Stimulated activated naive CD4-positive, alpha-beta T cell treated with Interleukin-2 at 50 U/mL for 16 hours (primary cell): ENCODE measurements at places on chromosomes 6 and 20.

- no peak for DNase-seq
Measured at GRCh38 chr20:45452238-45452637, 17.3 kb upstream of the WFDC2 start.

GRCh38 chr20:669573-669972, 6.0 kb downstream of the SCRT2 start:
- no peak for DNase-seq

DNA sequence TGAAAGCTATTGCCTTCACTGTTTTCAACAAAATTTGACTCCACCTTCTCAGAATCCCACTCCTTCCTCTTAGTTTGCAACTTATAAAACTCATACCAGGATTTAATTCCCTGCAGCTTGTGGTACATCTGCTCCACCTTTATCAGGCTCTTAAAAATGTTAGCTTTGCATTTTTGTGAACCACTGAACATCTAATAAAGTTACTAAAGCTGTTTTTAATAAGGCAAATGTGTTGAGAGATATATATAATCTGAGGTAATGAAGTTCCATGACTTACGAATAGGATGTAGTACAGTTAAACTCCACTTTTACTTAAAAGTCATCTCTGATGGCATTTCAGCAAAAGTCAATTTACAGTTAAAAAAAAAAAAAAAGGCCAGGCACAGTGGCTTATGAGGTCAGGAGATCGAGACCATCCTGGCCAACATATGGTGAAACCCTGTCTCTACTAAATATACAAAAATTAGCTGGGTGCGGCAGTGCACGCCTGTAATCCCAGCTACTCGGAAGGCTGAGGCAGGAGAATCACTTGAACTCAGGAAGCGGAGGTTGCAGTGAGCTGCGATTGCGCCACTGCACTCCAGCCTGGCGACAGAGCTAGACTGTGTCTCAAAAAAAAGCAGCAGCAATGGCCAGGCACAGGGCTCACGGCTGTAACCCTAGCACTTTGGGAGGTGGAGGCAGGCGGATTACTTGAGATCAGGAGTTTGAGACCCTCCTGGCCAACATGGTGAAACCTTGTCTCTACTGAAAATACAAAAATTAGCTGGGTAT, 106.2 kb downstream of the KIF13A start:
- DNase-seq: no peak

DNA sequence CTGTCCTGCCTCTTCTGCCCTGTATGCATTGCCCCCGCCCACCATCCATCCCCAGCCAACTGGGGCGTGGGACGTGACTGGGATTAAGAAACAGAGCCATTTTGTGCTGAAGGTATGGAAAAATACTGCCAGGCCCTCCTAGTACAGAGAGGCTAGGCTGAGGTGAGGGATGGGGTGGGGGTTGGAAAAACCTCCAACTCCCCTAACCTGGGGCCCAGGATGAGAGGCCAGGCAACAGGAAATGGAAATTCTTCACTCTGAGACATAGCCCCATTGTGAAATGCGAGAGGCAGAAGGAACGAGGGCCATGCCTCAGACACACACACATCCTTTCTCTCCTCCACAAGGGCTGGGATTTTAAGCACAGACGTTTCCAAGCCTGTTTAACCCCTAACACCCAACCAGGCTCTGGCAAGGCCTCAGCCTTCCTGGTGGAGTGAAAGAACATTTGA, 19.9 kb downstream of the KCNK5 start:
- DNase-seq: no peak

GRCh38 chr6:157638779-157639178, 184.3 kb upstream of the SNX9 start:
- no peak for DNase-seq
